Breast epithelium (tissue), 4 donors: ENCODE measurements at places on chromosomes 5 and 9.

GRCh38 chr5:137561608-137562007 lies 62.5 kb upstream of the SPOCK1 start:
- H3K27me3 ChIP-seq = no peaks in the 10 kb centered on the region
- no peak overlapping the region for H3K27ac ChIP-seq
- peaks cover 4% of the 10 kb centered on the region for H3K4me1 ChIP-seq
- no peak overlapping the region for H3K4me3 ChIP-seq
- no peak for DNase-seq

DNA sequence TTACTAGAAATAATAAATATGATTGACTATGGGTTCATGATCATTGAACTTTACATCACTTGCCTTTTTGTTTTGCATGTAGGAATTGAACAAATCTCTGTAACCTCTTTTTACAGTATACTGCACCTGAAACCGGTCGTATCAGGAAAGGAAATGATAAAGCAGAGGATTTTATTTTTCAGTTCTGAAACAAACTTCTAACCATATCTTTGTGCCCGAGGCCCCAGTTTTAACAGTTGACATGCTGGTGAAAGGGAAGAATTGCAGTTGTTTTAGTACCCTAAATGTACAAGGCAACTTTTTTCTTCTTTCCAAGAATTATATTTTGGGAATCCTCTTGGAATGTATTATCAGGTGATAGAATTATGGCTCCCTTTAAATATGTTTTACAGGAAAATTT lies 27.8 kb downstream of the TMEM38B start:
- H3K4me3 ChIP-seq = no peak overlapping the region
- no peaks in the 10 kb centered on the region for H3K36me3 ChIP-seq
- DNase-seq = no peak
- no peak overlapping the region for H3K27ac ChIP-seq

- H3K36me3 ChIP-seq = no peaks in the 10 kb centered on the region
- no peaks in the 10 kb centered on the region for H3K27me3 ChIP-seq
- no peak for DNase-seq
- no peaks in the 10 kb centered on the region for H3K4me1 ChIP-seq
- H3K4me3 ChIP-seq = no peak overlapping the region
Measured at GRCh38 chr9:81790166-81790565, 100.8 kb upstream of the TLE1 start.

DNA sequence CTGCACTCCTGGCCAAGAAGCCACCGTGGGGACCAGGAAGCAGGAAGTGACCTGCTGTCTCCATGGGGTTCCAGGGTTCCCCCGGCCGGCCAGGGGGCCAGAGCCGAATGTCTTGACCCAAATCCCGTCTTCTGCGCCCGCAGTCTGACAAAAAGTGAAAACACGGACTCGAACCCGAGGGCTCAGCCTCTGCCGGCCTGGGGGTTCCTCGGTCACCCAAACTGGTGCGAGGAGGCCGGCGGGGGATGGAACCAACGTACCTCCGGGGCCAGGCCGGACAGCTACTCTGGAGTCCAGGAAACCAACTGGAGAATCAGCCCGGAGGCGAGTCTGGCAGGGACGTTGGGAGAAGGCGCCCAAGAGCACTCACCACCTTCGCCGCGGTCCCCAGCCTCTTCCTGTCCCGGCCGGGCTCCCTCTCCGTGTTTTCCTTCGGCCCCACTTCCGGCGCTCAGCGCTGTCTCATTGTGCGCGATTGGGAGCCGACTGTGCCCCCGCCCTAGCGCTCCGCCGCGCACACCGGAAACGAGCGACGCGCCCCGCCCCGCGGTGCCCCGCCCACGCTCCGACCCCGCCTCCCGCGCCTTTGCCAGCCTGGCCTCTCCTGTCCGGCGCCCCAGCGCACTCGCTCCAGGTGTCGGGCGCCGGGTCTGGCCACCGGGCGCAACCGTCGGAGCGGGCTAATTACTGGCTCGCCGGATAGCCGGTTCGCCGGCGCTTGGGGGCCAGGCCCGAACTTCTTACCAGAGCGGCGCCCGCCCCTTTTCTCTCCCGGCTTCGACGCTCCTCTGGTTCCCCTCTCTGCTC lies at the start of gene TUT7:
TSS of gene TUT7 (minus strand) at position 400 of the 807 bp plus-strand sequence. CDS start 1,211 bp downstream, outside the sequence.
- no peaks in the 10 kb centered on the region for H3K4me1 ChIP-seq
- peak within 1 kb of the TSS; percentile 95 for H3K4me3 ChIP-seq
- H3K27ac ChIP-seq = peak within 1 kb of the TSS; percentile 92
- DNase-seq = peak; percentile 93
- H3K27me3 ChIP-seq = no peaks in the 10 kb centered on the region
- H3K36me3 ChIP-seq = no peaks in the 10 kb centered on the region

DNA sequence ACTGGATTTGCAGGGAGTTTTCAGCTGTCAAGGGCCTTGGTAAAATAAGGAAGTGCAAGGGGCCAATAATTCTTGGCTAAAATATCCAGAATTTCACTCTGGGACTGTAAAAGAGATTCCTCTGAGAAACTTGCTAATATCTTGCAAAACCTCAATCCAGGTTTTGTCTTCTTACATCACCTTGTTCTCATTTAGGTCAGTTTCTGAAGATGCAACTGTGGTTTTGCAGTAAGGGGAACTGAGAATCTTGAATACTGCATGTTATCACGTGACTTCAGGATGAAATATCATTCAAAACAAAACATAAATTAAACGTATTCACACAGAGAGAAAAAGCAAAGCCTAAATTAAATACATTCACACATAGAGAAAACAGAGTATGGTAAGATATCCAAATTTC lies 35.0 kb upstream of the RIC1 start:
- no peaks in the 10 kb centered on the region for H3K36me3 ChIP-seq
- no peaks in the 10 kb centered on the region for H3K27me3 ChIP-seq

DNA sequence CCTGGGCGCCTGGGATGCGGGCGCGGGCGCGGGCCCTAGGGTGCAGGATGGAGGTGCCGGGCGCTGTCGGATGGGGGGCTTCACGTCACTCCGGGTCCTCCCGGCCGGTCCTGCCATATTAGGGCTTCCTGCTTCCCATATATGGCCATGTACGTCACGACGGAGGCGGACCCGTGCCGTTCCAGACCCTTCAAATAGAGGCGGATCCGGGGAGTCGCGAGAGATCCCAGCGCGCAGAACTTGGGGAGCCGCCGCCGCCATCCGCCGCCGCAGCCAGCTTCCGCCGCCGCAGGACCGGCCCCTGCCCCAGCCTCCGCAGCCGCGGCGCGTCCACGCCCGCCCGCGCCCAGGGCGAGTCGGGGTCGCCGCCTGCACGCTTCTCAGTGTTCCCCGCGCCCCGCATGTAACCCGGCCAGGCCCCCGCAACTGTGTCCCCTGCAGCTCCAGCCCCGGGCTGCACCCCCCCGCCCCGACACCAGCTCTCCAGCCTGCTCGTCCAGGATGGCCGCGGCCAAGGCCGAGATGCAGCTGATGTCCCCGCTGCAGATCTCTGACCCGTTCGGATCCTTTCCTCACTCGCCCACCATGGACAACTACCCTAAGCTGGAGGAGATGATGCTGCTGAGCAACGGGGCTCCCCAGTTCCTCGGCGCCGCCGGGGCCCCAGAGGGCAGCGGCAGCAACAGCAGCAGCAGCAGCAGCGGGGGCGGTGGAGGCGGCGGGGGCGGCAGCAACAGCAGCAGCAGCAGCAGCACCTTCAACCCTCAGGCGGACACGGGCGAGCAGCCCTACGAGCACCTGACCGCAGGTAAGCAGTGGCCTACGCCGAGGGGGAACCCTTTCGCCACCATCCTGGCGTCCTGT lies at the start of gene EGR1:
TSS of gene EGR1 (plus strand) at position 219 of the 864 bp plus-strand sequence. CDS start at position 502, 283 bp downstream.
- no peaks in the 10 kb centered on the region for H3K27me3 ChIP-seq
- peaks cover 13% of the 10 kb centered on the region for H3K4me1 ChIP-seq
- H3K36me3 ChIP-seq = no peaks in the 10 kb centered on the region
- H3K27ac ChIP-seq = peak within 1 kb of the TSS; percentile 99
- peak; percentile 93 for DNase-seq

DNA sequence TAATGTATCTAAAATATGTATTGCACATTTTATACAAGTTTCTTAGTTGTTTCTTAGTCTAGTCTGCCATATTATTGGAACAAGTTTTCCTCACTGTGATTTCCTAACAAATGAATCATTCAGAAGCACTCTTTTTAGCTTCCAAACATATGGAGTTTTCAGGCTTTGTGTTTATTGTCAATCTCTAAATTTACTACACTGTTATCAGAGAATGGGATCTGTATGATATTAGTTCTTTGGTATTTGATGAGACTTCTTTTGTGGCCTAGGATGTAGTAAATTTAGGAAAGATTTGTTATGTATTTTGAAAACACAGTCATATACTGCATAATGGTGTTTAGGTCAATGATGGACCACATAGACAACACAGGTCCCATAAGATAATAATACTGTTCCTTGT lies 25.7 kb downstream of the SREK1IP1 start:
- H3K27ac ChIP-seq = no peak overlapping the region
- no peak for DNase-seq
- no peaks in the 10 kb centered on the region for H3K27me3 ChIP-seq
- no peak overlapping the region for H3K4me3 ChIP-seq

DNA sequence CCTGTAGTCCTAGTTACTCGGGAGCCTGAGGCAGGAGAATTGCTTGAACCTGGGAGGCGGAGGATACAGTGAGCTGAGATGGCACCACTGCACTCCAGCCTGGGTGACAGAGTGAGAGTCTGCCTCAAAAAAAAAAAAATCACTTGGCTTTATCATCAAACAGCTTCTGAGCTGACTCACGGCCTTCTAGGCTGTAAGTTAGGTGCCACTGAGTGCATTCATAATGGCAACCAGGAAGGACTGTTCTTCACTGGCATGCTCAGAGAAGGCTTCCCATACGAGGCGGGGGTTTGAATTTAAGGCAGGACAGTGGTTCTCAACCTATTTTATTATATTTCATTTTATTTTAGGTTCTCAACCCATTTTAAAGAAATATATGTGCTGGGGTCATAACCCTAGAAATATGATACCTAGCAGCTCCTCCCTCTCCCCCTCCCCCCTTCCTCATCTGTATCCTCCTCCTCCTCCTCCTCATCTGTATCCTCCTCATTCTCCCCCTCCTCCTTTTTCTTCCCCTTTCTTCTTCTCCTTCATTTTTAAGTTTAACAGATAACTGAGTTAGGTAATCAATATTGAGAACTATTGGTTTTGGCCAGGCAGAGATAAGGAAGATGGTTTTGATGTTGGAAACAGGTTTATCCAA lies 19.0 kb upstream of the LHFPL2 start:
- H3K36me3 ChIP-seq = no peaks in the 10 kb centered on the region
- no peak overlapping the region for H3K4me3 ChIP-seq
- DNase-seq = no peak
- H3K4me1 ChIP-seq = no peaks in the 10 kb centered on the region
- H3K27ac ChIP-seq = no peak overlapping the region
- no peaks in the 10 kb centered on the region for H3K27me3 ChIP-seq

GRCh38 chr5:23157169-23157568 lies 304.0 kb upstream of the CDH12 start:
- H3K27me3 ChIP-seq = no peaks in the 10 kb centered on the region
- no peak overlapping the region for H3K27ac ChIP-seq
- no peaks in the 10 kb centered on the region for H3K4me1 ChIP-seq
- no peak overlapping the region for H3K4me3 ChIP-seq
- H3K36me3 ChIP-seq = no peaks in the 10 kb centered on the region
- DNase-seq = no peak

DNA sequence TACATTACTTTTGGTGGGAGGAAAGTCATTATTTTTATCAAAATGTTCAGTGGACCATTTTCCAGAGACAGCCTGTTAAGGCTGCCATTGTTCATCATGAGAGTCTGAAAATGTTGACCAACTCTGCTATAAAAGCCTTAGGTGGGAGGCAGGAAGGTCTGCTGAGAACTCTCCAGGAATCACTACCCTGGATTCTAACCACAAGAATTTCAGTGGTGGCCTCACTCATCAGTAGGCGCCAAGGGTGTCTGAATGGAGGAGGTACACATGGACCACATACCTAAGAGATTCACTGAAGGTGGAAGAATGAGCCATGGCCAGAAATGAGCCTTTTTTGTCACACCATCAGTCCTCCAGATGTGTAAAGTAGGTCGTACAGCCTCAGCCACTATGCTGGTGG lies 21.0 kb upstream of the TLX3 start:
- no peak overlapping the region for H3K4me3 ChIP-seq
- no peak overlapping the region for H3K27ac ChIP-seq
- DNase-seq = no peak
- H3K4me1 ChIP-seq = no peaks in the 10 kb centered on the region
